ENCODE measurements at places on chromosomes 11 and 22.

DNA sequence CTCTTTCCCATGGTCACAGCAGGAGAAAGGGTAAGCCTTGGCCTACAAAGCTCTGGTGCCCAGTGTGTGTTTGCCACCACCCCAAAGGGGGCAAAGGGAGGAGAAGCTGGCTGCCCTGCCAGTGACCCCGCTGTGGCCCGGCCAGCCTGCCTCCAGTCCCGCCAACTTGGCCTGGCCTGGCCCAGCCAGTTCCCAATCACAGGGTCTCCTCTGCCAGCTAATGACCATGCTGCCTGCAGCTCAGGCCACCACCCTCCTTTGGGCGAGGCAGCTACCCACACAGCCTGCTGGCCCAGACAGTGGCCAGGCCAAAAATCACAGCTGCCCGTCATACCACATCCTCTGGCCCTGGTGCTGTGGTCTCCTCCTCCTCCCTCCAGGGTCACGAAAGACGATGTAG lies 5.1 kb downstream of the GDPD5 start:
- DNase-seq, result no peak

DNA sequence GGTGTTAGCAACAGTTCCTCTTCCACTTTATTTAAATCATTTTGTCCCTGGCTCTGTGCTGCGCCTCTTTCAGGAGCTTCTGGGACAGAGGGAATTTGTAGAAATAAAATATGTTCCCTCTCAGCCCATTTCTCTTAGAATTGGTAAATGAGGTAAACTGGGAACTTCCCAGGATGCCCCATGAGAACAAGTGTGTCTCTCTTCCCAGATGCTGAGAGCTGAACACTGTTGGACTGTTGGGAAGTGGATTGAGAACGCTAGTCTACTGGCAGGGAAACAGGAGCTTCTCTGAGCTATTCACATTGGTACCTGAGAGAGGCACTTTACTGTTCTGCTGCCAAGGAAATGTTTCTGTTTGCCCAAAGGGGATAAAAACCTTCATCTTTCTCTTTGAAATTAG lies 4.0 kb downstream of the CRY2 start:
- DNase-seq, result no peak

GRCh38 chr11:59206635-59207034 lies 6.1 kb downstream of the MPEG1 start:
- DNase-seq, result no peak

DNA sequence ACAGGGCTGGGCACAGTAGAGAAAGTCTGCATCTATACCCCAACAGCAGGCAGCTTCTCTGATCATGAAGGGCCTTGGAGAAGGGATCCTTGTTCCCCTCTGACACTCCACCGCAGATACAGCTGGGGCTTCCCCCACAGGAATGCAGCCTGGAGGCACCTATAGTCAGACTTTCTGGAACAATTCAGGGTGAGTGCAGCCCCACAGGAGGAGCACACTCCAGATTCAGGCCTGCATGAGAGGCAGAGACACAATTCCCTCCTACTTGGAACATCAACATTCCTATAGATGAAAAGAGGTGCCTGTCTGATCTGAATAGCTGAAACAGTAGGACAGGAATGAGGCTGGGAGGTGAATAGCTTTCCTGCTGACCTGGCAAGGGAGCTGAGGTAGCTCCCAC lies 1298.0 kb upstream of the CNTN5 start:
- DNase-seq, result no peak

DNA sequence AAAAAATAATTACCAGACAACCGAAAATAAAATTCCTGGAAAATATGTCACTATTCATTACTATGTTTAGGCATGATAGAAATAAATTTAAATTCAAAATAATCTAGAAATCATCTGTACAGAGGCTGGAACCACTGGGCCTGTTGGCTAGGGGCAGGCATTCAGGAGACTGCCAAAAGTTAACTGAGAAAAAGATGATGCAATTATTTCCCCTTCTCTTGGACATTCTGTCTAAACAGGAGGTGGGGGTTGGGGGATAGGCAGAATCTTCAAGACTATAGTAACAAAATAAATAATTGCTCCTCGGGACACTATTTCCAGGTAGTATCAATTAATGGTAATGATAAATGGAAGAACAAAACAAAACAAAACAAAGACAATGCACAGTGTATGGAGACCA lies 14.1 kb downstream of the BTBD10 start:
- no peak for DNase-seq
